DND-41 (cell line): ENCODE measurements at places on chromosomes 16 and 17.

DNA sequence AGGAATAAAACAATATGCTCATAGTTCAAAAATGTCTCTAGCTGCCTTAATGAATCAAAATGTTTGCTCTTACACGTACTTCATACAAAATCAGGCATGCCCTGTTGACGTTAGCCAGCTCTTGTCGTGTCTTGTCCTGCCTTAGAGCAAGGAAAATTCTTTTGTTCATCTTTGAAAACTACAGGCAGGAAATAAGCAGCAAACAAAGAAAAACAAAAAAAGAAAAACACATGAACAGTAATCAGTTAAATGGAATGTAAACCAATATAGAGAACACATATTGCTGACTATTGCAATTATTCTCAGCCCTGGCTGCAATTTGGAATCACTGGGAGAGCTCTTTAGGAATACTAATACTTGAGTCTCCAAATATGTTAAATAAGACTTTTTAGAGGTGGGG lies 1.7 kb downstream of the CAPNS2 start:
- no peak for DNase-seq

DNA sequence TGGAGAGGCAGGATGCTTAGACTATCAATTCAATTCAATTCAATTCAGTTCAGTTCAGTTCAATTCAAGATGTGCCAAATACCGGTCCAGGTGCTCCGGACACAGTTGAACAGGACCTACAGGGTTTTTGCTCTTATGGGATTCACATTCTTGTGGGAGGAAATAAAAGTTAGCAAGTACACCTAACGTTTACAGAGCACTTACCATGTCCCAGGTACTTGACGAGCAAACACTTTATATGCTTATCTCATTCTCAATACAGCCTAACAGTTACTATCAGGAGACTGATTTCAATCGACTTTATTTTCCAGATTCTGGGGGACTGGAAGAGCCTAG lies 467 bp upstream of the GDE1 start:
- no peak for DNase-seq

GRCh38 chr17:11954936-11955335 lies 42.3 kb downstream of the ZNF18 start:
- DNase-seq = no peak

GRCh38 chr16:66402166-66402565 lies 24.9 kb upstream of the BEAN1 start:
- no peak for DNase-seq

DNA sequence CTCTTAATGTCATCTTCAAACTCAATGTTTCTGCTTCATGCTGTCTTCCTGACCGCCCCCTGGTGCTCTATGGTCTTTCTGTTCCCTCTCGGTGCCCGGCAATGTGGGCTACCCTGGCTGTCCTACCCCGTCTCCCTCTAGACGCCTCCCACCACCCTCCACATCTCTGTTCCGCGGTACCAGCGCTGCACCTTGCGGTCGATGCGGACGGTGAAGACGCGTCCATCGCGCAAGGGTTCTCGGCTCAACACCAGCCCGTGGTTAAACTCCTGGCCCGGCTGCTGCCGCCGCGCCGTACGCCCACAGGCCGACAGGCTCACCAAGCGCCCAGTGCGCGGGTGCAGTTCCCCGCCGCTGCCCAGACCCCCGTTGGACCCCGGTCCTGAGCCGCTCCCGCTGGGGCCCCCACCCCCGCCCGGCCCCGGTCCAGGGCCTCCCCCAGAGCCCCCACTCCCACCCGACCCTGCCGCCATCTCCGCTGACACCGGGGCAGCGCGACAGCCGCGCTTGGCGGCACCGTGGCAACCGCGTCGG lies at the start of gene NEURL4:
Gene NEURL4, minus strand, starts transcription at position 496 of the 534 bp plus-strand sequence. Its CDS starts 23 bp downstream, at position 473.
- no peak for DNase-seq

DNA sequence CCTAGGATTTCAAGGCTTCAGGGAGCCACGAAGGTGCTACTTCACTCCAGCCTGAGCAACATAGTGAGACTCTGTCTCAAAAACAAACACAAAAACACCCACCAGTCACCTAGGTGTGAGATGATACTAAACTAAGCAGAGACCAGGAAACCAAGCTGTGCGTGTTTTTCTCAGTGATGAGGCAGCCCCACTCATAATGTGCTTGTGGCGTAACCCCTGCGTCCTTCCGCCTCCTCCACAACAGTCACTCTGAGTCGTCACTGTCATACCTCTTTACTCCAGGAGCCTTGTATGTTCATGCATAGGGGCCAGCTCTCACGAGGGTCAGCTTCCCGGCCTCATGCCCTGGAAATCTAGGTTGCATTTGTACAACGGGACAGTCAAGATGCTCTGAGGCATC lies 31.1 kb upstream of the SLC47A1 start:
- DNase-seq = no peak

DNA sequence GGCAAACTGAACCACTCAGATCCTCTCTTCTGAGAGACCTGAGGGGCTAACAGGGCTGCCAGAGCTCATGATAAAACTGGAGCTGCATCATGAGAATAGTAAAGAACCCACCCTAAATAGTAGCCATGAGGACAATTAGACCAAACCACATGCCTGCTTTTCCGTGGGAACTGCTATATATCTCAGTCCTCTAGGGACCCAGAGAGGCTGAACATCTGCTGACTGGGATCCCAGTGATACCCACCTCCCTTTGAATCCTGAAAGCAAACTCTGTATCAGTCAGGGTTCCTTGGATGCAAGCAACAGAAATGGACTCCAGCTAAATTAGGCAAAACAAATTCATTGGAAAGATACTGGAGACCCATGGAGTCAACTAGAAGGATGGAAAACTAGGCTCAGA lies 6.5 kb downstream of the MT1X start:
- no peak for DNase-seq

DNA sequence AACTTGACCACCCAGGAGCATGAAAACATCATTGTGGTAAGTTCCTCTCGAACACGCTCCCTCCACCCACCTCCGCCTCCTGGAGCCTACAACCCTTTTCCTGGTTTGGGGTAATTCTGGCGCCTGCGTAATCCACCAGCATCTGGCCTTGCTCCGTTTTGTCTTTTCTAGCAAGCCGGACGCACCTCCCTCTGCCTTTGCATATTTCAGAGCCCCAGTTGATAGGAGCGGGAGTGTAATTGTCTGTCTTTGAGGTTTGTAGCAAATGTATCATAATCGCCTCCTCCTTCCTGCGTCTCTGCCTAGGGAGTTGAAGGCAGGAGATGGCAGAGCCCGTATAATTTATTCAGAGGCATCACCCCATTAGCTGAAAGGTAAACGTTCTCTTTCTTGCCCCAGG lies 121.3 kb upstream of the PLCG2 start:
- DNase-seq = no peak

- DNase-seq = no peak
These were observed 1.4 kb upstream of the SLX4 start for GRCh38 chr16:3612510-3613466.

GRCh38 chr17:8555062-8555461 lies 75.5 kb downstream of the MYH10 start:
- DNase-seq = no peak

DNA sequence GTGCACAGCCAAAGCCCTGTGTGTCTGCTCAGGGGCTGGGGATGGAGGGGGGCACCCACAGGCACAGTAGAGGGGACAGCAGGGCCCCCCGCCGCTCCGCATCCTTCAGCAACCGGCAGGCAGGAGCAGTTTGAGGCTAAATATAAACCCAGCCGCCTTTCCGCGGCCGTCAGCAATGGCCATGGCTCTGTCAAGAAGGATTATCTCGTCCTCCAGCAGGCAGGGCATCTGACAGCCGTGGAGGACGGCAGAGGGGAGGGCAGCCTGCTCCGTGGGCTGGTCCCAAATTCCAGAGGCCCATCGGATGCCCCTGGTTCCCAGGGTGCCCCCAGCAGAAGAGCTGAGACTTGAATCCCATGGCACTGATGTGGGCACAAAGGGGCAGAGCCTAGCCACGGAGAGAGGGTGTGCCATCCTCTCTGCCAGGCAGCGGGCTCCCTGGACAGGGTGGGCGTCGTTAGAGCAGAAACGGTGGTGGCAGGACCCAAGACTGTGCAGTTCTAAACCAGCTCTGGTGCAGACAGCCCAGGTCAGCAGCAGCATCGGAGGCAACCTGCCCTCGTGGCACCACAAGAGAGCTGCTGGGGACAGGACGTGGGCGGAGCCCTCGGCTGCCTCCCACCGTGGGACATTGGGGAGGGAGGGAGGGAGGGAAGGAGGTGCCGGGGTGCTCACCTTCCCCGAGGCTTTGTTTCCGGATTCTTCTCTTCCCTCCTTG lies 198.8 kb upstream of the CIBAR2 start:
- DNase-seq = peak; percentile 19

GRCh38 chr16:72203401-72203800 lies 31.4 kb upstream of the PMFBP1 start:
- no peak for DNase-seq

DNA sequence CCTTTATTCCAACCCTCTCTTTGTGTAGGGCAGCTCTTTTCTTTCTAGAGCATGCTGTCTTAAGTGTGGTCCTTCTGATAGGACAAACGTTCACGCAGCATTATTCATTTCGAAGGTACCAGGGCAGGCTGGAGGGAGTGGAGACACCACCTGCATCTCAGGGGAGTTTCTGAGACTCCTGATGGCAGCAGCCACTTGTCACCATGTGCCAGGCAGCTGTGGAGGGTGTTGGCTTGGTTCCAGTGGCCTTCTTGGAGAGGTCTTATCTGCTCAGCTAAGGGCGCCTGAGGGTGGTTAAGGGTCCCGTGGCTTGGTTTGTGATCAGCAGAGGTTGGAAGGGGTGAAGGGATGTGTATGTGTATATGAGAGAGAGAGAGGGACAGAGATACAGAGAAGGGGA lies 257.1 kb upstream of the EEF2KMT start:
- DNase-seq = no peak

DNA sequence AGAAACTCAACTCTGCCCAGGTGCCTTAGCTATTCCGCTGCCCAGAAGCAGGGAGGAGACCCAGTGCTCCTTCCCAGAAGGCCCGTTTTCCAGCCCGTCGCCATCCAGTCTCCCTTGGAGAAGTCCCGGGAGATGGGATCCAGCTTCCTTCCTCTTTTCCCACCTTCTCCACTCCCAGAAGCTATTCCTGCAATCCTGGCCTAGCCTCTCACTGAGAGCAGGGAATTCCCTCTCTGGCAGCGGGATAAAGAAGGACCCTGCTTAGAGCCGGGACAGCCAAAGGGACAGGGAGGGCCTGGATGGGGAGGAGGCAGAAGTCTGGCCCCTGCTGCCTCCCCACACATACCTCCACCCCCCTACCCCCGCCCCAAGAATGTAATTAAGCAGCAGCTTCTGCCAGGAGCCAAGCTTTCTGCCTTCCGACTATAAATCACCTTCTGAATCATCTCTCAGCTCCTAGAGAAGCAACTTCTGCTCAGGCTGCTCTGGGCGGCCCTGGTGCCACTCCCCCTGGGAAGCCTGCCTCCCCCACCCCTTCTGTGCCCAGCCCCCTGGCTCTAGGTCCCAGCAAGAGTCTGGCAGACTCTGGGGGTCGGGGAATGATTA lies 6.4 kb downstream of the WNT3 start:
- DNase-seq = no peak

GRCh38 chr16:63655846-63656245 lies 1466.0 kb downstream of the CDH11 start:
- DNase-seq = no peak

DNA sequence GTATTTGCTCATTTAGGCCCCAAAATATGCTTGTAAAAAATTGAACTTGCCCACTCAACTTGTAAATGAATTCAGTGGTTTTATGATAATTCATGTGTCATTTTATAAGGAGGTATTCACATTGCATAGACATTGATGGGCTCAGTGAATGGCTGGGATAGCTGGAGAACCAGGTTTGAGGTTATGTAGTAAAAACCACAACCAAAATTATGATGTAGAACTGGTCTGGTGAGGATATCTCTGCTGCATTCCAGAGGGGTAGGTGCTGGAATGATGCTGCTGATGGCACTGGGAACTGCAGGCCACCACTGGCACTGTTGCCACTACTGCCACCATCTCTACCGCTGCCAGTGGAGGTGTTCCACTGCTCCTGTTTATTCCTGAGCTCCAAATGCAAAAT lies 21.5 kb upstream of the RABEP1 start:
- no peak for DNase-seq

DNA sequence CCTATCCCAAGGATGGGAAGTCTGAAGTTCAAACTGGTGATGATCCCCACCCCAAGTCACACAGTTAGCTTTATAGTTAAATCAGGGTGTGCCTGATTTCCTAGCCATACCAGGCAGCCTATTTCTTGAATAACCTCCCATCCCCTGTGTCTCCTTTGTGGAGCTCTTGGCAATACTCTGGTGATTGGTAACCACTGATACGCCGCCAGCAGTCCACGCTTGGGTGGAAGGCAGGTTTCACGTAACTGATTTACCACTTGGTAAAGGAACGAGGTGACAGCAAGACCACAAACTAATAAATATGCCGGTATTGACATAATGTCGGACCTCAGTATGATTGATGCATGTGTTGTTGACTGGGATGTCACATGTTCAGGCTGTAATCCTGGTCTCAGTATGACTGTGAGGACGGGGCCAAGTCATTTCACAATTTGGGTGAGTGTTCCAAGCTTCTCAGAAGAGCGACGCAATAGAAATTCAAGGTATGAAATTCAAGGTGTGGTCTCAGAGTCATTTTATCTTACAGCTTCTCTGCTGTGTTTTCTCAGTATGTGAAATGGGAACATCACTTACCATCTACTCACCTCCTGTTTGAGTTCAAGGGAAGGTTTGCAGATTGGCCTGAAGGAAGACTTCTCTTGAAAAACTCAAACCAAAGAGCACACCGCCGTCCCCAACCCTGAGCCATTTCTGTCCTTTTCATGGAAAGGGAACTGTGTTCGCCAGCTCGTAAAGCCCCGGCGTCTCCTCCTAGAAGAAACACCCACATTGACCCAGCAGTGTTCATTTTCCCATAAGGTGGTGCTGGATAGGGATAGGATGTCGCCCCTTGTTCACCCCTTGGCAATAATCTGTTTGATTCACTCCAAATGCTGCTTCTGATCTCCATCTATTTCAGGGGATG lies 678.9 kb downstream of the WWOX start:
- no peak for DNase-seq

DNA sequence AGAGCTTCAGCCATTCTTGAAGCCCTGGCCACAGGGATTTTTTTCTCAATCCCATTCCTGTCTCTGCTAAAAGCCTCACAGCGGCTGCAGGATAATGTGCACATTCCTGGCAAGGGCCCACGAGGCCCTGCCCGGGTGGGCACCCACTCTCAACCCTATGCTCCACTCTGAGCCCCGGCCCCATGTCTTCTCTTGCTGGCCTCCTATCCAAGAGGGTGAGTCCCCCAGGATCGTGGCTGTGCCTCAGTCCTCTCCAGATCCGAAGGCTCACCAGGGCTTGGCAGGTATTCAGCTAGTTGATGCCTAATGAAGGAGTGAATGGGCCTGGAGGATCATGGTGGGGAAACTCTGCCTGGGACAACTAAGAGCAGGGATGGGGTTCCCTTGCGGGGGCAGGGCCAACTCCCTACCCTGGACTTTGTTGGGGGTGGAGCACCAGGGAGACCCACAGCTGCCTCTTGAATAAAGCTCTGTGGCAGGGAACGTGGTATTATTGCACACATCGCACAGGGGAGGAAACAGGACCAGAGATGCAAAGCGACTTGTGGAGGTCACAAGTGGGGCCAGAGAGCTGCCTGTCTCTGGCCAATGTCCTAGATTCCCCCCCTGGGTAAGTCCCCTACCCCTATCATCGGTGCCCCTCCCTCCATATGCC lies 5.4 kb downstream of the ARHGAP27 start:
- DNase-seq = no peak

GRCh38 chr17:72771734-72772133 lies 320.8 kb downstream of the SLC39A11 start:
- no peak for DNase-seq

- DNase-seq = no peak
These were observed 4.8 kb upstream of the ATXN7L3 start for GRCh38 chr17:44204441-44204882.
